ENCODE measurements at places on chromosomes 12 and 14.

- DNase-seq: no peak
Measured at GRCh38 chr12:120363274-120363855, 5.6 kb downstream of the MSI1 start.

DNA sequence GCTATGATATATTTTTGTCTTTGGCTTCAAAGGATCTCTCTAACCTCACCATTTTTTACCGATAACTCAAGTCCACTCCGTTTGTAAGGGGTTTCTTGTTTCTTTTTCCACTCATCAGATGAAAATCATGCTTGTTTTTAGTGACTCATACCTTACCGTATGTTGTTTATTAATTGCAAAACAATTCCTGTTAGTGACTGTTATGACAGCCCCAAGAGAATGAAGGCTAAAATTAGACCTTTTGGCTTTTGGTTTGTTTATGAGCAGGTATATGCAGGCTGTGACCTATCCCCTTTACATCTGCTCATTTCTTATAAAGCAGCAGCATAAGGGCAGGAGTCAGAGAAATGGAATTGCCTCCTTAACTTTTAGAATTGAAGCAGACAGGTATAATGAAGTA is 319.8 kb downstream of the CEP128 start:
- peak; percentile 88 for DNase-seq

- no peak for DNase-seq
Measured at GRCh38 chr14:99459481-99460100, 21.1 kb downstream of the SETD3 start.

- no peak for DNase-seq
Measured at GRCh38 chr12:111488271-111488670, 82.5 kb downstream of the SH2B3 start.

GRCh38 chr12:115382681-115383080 is 698.7 kb upstream of the TBX3 start:
- DNase-seq: no peak

Data from epithelial cell of esophagus (primary cell).